ENCODE measurements at places on chromosomes 7 and 10.

DNA sequence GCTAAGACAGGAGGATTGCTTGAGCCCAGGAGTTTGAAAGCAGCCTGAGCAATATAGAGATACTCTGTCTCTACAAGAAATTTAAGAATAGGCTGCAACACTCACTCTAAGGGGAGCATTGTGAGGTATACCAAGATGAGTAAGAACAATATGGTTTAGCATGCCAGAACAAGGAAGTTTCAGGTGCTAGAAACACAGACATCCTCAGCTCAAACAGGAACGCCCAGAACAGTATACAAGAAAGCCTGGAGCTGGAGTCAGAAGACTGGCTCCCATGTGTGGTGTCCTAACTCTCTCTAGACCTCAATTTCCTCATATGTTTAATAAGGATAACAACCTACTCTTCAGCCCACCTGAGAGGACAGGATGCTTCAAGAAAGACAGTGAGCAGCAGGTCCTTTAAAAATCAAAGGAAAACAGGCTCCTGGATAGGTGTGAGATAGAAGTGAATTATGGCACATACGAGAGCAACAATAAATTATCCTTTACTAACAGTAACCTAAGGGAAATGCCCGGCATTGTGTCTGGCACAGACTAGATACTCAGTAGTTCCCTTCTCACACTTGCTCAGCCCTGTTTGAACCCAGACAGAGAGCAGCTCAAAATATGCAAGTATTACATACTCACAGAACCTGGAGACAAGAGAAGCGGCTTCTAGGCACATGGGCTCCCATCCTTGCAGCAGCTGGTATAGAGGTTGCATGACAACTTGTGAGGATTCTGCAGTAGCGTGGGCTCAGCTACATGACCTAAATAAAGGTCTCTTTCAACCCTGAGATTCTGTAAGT is 45.4 kb downstream of the KAT6B start:
- no peak for DNase-seq

GRCh38 chr10:18196806-18197550 is 56.8 kb downstream of the CACNB2 start:
- DNase-seq = no peak

GRCh38 chr7:50704844-50705243 is 77.9 kb downstream of the GRB10 start:
- DNase-seq = no peak

DNA sequence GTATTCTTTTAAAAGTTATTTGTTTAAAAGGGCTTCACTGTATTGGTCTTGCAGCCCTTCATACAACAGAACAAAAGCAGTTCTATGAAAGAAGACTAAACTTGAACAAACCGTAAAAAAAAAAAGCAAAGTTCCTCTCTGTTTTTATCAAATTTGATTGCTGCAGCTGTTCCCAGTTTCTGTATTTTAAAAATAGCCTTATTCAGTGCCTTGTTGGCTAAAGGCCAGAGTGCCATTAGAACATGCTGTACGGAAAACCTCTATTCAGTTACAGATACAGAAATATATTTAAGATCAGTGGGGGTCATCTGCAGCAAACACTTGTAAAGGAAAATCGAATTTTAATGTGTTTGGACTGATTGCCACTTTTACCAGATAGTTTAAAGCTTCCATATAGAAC is 207.8 kb upstream of the ETV1 start:
- DNase-seq = no peak

GRCh38 chr10:53463539-53463938 is 691.0 kb upstream of the MBL2 start:
- no peak for DNase-seq

DNA sequence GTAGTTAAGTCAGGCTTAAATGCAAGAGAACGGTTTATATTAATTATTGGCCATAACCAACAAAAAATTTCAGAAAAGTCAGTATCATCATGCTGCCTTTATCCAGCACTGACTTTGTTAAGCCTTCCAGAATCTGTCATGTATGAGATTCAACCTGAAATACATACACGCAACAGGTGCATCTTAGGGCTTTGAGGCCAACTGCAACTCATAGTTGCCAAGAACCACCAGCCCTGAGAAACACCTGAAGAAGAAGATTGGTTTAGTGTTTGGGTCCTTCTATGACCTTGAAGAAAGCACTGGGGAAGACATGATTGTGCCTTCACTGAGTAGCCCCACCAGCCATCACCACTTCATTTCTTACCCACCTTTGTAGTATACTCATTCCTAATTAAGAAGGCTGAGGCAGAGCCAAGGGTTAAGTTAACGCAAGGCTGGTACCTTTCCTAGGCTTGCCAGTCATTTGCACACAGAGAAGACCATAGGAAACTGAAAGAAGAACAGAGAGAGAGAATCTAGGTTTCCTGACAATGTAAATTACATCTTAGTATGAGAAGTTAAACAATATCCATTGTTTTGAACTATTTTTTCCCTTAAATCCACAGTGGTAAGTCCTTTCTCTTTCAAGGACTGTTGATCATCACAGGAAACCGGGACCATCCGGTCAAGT is 200.1 kb upstream of the PRKCQ start:
- no peak for DNase-seq

DNA sequence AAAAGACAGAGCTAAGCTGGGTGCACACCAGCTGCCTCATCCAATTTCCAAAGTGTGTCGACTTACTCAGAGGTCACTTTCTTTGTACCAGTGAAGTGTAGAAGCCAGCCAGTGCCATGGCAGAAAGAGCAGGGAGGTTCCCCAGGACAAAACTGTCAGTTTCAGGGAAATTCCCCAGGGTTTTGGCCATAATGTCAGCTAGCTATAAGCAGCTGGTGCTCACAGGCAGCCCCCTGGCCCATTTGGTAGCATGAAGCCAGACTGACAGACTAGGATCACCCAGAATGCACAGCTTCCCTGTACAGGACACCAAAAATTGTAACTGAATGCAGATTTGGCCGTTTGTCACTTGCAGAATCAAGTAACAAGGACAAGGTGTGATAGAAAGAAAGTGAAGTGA is 28.6 kb downstream of the MRPL32 start:
- no peak for DNase-seq

- DNase-seq = no peak
These were observed 18.5 kb upstream of the SEMA3C start for GRCh38 chr7:80937336-80937735.

GRCh38 chr7:73618538-73618937 is 5.8 kb downstream of the MLXIPL start:
- DNase-seq = no peak

GRCh38 chr7:30727061-30727945 is 24.6 kb upstream of the INMT start:
- no peak for DNase-seq

DNA sequence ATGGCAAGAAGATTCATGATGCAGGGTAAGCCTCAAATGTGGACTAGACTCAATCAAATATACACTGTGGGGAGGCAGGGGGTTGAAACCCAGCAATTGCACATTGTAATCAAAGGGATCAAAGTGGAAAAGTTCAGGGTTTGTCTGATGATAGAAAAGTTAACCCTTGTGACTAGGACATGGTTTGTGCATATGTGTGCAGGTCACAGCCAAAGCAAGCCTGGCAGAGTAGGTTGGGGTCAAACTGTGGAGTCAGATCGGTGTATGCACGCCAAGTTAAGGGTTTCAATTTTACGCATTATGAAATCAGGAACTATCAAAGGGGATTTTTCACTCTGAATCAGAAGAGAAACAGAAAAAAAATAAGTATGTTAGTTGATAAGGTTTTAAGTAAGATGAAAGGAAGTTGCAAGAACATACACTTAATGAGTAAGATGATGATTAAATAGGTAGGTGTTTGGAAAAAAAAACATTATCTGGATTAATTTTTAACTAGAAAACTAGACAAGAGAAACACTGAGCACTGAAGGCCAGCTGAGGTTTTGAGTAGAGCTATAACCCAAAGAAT is 188.3 kb downstream of the DGKB start:
- DNase-seq = no peak

- peak; percentile 46 for DNase-seq
These were observed 24.5 kb downstream of the TAS2R16 start for GRCh38 chr7:122970740-122971725.

DNA sequence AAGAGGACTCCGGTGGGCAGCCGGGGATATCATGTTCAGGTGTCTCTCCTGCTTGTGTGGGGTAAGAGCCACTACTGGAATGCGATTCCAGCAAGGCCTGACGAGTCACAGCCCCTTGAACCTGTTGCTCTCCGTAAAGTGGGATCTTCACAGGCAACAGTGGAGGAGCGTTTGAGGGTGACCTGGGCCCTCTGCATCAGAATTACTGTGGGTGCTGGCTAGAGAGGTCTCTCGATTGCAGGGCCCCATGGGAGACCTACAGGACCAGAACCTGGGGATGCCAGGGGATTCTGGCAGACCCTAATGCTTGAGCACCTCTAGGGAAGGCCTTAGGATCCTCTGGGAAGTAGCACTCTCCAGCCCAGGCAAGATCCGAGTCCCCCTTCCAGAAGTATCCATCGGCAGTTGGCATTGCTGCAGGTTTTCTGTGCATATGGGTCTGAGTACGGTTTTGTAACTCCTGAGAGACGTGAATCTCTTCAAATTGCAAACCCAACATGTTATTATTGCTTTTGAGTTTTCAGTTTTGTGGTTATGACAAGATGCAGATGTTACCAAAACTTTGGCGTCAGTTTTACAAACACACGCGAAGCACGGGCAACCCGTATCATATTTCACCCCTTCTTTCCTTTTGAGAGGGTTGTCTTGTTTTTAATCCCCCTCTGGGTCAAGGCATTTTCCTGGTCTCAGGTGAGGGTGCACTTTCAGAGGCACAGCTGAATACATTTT is 4.6 kb downstream of the MGMT start:
- DNase-seq = no peak

DNA sequence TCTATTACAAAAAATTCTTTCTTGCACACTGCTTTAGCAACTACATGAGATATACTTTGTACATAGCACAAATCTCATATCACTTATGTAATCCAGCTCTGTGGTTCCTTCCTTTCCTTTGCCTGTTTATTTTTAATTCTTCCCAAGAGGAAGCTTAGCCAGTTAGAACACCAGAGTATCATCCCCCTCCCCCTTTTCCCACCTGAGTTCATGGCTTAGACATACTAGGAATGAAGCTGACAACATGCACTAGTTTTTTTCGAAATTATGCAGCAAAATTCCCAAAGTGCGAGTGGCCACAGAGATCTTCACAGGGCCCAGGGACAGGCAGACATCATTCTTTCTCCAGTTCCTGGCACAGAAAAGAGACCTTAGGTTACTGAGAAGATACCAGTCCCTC is 17.8 kb downstream of the CAV1 start:
- no peak for DNase-seq
